T-helper 22 cell (primary cell): ENCODE measurements at places on chromosomes 3 and 15.

- DNase-seq, result no peak
These were observed 28.9 kb upstream of the OSTN start for GRCh38 chr3:191170097-191170496.

DNA sequence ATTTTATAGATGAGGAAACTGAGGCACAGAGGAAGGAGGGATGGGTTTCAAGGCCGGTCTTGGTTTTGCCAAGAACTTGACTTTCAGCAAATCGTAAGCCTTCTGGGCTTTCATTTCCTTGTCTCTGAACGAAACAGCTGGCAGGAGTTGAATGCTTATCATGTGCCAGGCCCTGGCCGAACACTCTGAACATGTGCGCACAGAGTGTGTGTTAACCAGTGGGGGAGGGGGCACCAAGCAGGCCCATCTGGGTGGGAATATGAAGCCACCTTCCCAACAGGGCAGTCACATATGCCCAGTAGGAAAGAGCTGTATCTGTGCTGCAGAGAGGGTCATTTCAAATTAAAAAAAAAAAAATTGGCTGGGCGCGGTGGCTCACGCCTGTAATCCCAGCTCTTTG lies 29.3 kb downstream of the ZNF710 start:
- DNase-seq, result no peak

- DNase-seq, result no peak
These were observed 152.8 kb downstream of the KCNAB1 start for GRCh38 chr3:156273111-156273694.

DNA sequence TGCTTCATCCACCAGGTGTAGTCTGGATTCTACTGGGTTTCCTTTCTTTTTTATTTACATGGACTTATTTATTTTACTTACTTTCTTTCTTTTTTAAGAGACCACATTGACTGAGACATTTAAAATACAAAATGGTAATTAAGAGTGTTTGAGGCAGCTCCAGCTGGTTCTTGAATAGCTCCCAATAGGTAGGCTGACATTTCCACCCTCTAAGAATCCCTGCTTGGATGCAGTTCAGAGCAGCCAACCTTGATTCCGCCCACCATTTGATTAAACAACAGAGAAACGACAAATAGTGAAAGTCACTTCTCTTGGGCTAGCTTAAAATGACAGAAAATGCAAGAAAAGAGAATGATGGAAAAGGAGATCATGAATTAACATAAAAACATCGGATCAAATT lies 270.5 kb downstream of the TUSC7 start:
- DNase-seq, result no peak

- no peak for DNase-seq
These were observed 79.7 kb downstream of the DZIP3 start for GRCh38 chr3:108669208-108669607.

- no peak for DNase-seq
These were observed 208.4 kb downstream of the PLOD2 start for GRCh38 chr3:145952536-145952935.

GRCh38 chr15:26561130-26561529 lies 211.7 kb downstream of the GABRB3 start:
- no peak for DNase-seq

DNA sequence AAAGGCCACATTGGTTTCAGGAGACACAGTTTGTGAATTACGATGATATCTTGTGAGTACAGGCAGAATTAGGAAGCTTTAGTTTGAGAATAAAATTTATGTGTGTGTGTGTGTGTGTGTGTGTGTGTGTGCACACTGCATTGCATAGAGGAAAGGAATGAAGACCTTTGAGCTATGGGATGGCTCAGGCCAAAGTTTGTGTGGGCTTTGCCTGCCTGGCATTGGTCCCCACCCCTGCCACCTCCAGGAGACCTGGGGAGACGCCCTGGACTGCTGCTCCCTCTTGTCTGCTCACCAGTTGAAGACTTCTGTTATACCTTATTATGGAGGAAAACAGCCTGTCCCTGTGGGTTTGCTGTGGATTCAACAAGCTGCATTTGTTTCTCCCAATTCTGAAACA lies 37.2 kb downstream of the TIGIT start:
- DNase-seq, result no peak

GRCh38 chr3:127748754-127749327 lies 73.5 kb downstream of the MGLL start:
- no peak for DNase-seq

DNA sequence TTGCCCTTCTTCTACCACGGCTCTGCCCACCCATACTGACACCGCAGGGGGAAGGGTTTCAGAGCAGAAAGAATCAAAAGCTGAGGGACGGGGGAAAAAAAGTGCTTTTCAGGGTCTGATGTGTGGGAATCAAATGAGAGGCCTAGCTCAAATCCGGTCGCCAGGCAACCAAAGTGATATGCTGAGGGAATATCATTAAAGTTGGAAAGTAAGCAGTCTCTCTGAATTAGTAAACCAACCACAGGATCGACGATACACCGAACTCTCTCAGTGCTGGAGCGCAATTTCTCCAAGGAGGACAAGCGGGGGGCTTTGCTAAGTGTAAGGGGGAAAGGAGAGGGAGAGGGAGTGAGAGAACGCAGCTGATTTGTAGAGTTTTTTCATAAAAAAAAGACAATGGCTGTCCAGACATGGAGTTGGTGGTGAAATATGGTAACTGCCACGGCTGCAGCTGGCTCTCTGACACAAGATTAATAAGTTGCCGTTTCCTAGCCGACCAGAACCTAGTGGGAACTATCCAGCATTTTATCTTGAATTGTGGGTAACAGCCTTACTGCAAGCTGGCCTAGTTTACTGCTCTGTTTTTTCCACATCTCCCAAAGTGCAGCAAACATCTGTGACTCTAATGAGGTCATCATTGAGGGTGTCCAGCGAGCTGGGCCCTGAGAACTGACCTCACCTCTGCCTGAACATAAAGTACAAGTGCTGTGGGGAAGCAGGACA lies 530.2 kb downstream of the SOX2 start:
- no peak for DNase-seq

GRCh38 chr15:34812369-34812768 lies 17.0 kb upstream of the ACTC1 start:
- DNase-seq, result no peak

- DNase-seq, result no peak
These were observed 160.1 kb upstream of the PLAAT1 start for GRCh38 chr3:193080821-193081365.

DNA sequence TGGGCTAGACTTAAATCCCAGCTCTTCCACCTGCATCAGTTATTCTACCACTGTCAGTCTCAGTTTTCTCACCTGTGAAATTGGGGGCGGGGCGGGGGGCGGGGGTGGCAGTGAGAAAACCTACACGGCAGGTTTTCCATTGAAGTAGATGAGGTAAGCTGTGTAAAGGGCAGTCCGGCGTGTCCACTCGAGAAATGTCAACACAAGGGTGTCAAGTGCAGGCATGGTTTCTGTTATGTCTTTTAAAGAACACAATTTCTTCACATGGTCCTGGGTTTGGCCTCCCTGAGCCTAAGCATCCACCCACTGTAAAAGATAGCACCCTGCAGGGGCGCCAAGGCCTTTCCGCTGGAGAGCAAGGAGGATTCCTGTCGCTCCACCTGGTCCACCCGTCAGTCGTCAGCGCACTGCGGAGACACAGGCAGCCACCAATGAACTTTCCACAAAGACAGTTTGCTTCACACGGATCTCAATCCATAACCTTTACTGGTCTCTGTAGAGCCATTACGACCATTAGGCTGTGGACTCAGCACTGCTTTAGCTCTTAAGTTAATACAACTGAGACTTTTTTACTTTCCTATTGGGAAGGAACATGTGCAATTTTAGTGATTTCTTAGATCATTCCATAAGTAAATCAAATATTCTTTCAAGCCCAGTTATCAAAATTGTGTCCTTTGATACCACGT lies 99.5 kb upstream of the FOXB1 start:
- DNase-seq, result no peak

GRCh38 chr15:94700211-94700610 lies 468.9 kb downstream of the MCTP2 start:
- DNase-seq, result no peak

DNA sequence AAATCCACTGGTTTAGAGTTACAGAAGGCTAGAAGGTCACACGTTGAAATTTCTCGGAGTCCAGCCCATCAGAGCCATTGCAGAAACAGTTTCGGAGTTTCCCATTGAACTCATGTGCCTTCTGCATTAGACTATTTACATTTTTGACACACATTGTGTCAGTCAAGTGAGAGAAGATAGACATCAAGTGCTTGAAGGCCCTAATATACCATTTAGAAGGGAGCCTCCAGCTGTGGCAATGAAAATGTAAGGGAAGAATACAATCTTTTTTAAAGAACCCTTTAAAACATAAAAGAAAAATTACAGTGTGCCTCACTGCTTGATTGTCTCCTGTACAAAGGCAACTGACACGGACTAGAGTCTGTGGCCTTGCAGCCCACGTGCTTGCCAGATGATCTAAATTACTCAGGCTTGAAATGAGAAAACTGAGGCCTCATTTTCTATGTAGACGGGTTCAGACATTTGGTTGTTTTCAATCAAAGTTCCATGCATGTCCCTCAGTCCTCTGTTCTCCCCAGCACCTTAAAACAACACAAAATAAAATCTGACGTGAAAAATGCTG lies 650.5 kb downstream of the ROBO2 start:
- no peak for DNase-seq

- DNase-seq, result no peak
These were observed 377.5 kb downstream of the EDEM1 start for GRCh38 chr3:5565026-5565425.

DNA sequence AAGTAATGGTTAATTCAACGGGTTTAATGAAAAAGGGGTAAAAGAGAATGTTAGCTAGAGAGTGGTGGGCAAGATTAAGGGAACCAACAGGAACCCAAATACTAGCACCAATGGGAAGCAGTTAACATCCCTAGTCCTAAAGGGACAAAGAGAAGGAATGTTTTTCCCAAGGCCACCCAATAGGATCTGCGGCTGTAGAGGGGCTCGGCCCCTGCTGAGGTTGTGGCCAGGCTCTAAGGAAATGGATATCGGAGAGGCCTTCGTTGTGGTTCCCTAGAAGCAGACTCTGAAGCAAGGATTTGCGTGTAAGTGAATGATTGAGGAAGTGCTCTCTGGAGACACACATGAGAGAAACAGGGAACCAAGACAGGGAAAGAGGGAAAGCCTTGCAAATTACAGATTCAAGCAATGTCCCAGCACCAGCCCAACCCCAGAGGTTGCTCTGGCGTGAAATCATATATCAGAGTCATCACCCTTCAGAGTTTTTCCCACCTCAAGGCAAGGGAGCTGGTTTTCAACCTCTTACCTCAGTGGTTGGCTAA lies 83.6 kb upstream of the TNIK start:
- no peak for DNase-seq

DNA sequence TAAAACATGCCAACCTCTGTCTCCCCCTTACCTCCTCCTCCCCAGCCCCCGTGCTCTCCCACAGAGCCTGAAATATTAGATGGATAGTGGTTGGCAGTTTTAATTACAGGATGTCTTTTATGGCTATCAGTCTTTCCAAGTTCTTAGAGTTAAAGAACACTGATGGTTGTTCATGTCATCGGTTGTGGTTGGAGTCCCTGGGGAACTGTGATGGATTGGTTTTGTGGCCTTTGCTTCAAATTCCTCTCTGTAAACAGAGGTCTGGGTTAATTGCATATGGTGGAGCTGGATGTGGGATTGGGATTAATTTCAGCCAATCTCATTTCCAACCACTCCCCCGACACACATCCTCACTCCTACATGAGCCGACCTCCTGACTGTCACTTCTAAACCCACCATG lies 164.5 kb upstream of the PROK2 start:
- no peak for DNase-seq

DNA sequence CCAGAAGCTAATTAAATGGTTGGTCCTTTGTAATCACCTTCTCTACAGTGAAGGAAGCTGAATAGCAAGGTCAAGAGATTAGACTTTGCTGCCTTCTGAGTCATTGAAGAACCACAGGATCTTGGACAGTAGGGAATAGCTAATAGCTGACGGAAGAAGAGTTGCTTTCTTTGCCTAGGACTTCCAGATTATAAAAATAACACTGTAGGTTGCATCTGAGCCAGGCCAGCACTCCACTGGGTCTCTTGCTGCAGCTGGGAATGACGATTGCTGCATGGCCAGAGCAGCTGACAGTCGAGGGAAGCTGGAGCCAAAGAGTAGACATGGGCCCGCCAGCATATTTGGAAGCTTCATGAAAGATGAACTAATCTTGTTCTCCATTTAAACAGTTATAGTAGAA lies 81.5 kb upstream of the KCNMB2 start:
- no peak for DNase-seq

DNA sequence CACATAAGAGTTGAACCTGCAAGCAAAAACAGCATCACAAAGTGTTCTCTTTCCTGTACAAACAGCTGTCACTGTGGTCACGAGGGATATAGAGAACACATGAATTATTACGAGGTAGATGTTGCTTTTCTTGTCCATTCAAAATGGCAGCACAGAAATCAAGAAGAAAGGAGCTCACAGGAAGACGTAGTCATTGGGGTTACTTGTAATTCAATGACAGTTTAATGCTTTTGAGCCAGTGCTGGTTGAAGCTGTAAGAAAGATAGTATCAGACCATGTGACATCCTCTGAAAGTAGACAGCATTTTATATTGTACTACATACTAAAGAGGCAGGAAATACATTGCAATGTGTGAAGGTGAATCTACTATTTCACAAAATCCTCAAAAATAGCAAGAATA lies 140.4 kb downstream of the ABI3BP start:
- DNase-seq, result no peak

DNA sequence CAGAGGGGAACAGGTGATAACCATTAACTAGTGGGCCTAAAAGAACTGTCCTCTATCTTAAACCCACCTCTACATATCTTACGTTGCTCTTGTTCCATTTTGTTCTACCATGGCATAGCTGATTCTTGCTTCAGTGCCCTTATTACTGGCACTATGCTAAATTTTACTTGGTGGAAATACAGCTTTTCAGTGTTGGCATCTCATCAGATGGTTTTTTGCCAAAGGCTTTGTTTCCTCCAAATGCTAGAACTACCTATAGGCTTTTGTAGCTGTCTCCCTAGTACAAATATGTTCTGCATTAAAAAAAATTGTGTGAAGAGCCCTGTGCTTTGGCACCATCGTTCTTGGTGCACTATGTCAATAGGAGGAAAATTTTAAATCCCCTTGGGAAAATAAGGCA lies 145.0 kb upstream of the ZBTB20 start:
- DNase-seq, result no peak

GRCh38 chr15:101193120-101193644 lies 58.7 kb downstream of the CHSY1 start:
- no peak for DNase-seq

DNA sequence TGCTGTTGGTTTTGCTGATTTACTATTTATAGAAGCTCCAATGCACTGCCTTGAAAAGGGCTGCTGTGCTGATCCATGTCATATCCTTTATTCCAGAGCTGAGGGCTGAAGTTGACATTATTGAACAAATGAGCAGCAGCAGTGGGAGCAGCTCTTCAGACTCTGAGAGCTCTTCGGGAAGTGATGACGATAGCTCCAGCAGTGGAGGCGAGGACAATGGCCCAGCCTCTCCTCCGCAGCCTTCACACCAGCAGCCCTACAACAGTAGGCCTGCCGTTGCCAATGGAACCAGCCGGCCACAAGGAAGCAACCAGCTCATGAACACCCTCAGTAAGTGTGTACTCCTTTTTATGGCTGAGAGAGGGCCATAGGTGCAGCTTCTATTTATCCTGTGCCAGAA lies 8.8 kb downstream of the EAF1 start:
- DNase-seq, result no peak
